ENCODE measurements at places on chromosomes 6 and 20. TPM values are rescaled to one million over a fixed set of nuclear protein-coding genes. Genes with fewer than 3 reads are reported as not detected.

DNA sequence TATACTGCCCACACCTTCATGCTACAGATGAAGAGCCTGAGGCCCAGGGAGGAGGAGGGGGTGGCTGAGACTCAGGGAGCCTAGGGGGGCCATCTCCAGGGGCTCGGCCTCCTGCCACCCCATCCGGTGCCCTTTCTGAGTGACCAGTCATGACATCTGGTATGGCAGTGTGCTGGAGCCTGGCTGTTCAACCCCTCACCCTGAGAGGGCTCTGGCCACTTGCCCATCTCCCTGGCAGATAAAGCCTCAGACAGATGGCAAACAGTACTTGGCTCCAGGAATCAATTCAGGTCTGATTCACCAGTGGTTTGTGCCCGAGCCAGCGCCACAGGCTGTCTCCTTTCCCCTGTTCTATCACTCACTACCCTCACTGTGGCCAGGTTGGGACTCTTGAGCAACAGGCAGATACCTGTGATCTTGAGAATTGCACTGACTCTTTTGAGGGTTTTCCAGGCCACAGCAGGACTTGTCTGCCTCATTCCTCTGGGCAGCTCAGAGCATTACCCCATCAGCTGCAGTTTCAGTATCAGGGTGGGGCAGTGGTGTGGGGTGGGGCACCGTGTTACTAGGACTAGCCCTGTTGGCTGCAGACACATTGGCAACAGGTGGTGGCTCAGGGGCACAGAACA is 22.8 kb downstream of the SRSF3 start:
- peak; percentile 73 for DNase-seq

GRCh38 chr6:73393278-73393677 is 1.4 kb upstream of the DDX43 start:
- DNase-seq: no peak

- no peak for DNase-seq
Observed at GRCh38 chr6:26597821-26598220, 1.1 kb downstream of the ABT1 start.

Gene TSPYL4
- 15.1 TPM for total RNA-seq

DNA sequence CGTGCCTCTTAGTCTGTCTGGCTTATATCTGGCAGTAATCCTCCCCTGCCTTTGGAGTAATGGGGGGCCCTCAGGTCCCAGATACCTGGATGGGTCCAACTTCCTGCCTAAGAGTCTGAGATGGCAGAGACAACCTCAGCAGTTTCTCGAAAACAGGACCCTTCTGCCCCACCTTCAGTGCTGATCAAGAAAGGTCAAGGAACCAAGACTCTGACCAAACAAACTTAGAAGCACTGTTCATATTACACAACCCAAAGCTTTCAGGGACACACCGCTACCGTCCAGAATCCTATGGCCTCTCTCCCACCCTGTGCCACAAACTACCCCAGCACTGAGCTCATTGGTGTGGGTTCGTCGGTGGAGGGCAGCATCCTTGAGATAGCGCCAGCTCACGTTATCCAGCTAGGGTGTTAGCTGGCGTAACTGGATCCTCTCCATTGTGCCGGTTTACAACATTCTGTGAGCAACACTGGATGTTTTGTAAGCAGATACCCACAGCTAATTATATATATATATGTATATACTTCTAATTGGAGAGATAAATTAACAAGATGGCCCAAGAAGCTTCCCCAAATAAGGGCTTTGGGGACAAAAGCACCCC is 7.6 kb upstream of the TMC2 start:
- no peak for DNase-seq

Gene CNBD2
- total RNA-seq: 14.6 TPM

Gene SERPINB1
- total RNA-seq: 24.1 TPM

Gene JPH2
- total RNA-seq: 166 TPM

Gene ABRACL
- total RNA-seq: 7.2 TPM

GRCh38 chr20:32509639-32510066 is 75.5 kb downstream of the NOL4L start:
- DNase-seq: no peak

DNA sequence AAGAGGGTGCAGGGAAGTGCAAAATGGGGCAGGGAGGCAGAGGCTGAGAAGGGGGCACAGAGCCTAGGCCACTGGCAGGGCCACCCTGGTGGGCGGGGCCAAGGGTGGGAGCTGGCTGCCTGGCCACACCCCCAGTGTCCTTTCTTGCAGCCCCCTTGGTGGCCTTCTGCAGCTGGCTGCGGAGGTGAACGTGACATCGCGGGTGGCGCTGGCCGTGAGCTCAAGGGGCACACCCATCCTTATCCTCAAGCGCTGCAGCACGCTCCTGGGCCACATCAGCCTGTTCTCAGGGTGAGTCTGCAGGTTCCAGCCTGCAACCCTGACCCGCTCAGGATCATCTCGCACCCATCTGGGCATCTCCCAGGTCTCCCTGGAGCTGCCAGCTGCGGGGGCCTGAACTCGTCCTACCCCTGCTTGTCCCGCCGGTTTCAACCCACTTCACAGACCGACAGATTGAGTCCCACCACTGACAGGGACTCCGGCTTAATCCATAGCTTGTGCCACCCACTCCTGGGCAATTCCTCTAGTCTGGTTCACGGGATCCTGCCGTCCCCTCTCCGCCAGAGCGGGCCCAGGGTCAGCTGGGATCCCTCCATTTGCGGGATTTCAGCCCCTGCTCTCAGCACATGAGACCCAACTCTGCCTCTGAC is 6.2 kb downstream of the BPIFB3 start:
- DNase-seq: no peak

Gene SYNJ2
- total RNA-seq: 22.9 TPM
